ENCODE measurements at places on chromosomes 5 and 9.

GRCh38 chr9:76859860-76860259 lies 46.1 kb downstream of the PRUNE2 start:
- no peak for DNase-seq

- no peak for DNase-seq
Measured at GRCh38 chr9:83633255-83633654, 10.3 kb downstream of the IDNK start.

GRCh38 chr5:130550562-130550928 lies 614.5 kb downstream of the HINT1 start:
- no peak for DNase-seq

GRCh38 chr5:17336054-17336453 lies 118.6 kb downstream of the BASP1 start:
- DNase-seq, result no peak

- DNase-seq, result no peak
Measured at GRCh38 chr9:126986506-126986951, 71.9 kb downstream of the RALGPS1 start.

DNA sequence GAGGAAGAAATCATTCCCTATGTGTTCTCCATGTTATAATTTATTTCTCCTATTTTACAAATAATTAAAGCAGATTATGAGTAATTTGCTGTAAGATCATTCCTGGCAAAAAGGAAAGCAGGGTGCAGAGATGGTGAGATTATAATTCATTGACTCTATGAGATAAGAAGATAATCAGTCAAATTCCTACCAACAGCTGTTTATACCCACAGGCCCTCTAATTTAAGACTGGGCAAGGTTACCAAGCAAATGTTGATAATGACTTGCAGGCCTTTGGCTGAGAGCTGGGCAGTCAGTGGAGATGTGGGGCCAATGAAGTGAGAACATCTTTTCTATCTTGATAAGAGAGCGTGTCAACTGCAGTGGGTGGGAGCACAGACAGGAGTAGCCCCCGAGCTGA lies 222.7 kb downstream of the ICE1 start:
- no peak for DNase-seq

GRCh38 chr5:1725641-1726468 lies 73.8 kb downstream of the MRPL36 start:
- no peak for DNase-seq
